ENCODE measurements at places on chromosomes 5 and 9.

DNA sequence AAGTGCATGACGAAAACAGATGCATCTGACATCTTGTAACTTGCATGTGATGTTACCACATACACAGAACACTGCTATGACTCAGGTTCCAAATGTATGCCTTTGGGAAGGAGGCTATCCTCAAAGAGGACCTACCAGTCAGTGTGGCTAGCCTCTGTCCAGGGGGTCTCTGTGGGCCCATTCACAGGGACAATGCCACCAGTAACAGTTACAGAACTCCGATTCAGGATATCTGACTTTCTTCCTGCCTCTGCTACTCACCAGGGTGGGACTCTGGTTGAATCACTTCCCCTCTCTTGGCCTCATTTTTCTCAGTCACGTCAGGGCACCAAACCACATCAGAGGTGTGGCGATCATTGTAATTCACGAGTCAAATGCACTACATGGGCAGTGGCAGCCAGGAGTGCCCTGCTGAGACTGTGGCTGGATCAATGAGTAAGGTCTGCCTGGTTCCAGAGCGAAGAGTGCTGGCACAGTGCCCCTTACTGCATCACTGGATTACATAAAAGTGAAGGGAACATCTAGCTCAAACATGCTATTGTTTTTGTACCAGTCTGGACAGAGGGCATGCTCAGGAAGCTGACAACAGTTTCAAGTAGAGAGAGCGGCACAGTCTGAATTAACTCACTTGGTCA is 13.2 kb downstream of the ATOX1 start:
- peak; percentile 81 for DNase-seq

DNA sequence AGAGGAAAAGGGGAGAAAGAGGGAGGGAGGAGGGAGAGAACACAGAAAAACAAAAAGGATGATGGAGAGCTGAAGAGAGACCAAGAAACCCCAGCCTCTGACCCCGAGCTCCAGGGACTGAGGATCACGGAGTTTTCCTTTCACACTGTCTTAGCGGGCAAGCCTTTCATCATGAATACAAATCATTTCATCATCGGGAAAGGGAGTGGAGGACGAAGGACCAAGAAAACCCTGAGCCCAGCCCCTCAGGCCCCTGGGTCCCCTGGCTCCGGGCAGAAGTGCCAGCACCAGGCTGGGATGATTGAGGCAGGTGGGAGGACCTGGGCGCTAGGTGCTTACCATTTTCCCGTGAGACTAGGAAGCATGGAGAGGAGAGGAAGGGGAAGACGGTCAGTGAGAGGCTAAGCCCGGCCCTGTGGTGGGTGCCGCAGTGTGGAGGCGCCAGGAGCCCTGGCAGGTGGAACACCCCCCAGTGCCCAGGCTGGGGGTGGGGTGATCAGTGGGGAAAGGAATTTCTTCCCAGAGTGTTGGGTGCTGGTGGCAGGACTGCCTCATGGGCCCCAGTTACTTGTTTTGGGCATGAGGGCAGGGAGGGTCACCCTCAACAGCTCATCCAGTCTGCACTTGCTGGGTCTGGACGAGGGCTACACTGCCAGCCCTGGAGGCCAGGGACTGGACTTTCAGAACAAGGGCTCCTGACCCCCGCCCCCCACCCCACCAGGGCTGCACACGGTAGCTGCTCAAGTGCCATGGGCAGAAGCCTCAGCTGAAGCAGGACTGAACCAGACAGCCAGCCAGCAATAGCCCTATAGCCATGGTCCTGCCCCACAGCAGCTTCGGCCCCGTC is 49.0 kb upstream of the SARDH start:
- DNase-seq = no peak

DNA sequence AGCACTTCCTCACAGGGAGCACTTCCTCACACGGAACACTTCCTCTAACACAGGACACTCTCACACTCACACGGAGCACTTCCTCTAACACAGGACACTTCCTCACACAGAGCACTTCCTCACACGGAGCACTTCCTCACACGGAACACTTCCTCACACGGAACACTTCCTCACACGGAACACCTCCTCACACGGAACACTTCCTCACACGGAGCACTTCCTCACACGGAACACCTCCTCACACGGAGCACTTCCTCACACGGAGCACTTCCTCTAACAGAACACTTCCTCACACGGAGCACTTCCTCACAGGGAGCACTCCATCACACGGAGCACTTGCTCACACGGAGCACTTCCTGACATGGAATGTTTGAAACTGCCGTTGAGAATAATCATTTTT is 13.4 kb downstream of the POMT1 start:
- DNase-seq = no peak

- peak; percentile 70 for DNase-seq
Observed at GRCh38 chr5:153520952-153521351, 30.5 kb downstream of the GRIA1 start.

GRCh38 chr5:129124608-129125007 is 30.1 kb downstream of the ISOC1 start:
- no peak for DNase-seq

GRCh38 chr9:91953718-91954117 is 3.7 kb upstream of the ROR2 start:
- DNase-seq = no peak

GRCh38 chr5:15683332-15683731 is 183.4 kb downstream of the FBXL7 start:
- peak; percentile 26 for DNase-seq

GRCh38 chr5:112604732-112605630 is 132.7 kb upstream of the APC start:
- peak; percentile 11 for DNase-seq

DNA sequence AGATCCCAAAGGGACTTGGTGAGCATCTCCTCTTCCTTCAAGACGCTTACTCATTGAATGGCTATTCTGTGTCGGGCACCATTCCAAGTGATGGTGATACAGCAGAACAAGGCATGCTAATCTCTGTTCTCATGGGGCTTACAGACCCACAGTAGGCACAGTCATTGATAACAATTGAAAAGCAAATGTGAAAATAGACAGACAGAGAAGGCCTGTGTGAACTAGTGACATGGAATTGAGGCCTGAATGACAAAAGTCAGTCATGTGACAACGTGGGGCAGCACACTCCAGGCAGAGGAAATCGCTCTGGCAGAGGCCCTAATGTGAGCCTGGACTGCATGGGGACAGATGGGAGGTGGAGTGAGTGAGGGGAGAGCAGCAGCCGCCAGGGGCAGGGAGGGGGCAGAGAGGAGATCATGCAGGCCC is 70.7 kb upstream of the CPLX2 start:
- DNase-seq = peak; percentile 10

DNA sequence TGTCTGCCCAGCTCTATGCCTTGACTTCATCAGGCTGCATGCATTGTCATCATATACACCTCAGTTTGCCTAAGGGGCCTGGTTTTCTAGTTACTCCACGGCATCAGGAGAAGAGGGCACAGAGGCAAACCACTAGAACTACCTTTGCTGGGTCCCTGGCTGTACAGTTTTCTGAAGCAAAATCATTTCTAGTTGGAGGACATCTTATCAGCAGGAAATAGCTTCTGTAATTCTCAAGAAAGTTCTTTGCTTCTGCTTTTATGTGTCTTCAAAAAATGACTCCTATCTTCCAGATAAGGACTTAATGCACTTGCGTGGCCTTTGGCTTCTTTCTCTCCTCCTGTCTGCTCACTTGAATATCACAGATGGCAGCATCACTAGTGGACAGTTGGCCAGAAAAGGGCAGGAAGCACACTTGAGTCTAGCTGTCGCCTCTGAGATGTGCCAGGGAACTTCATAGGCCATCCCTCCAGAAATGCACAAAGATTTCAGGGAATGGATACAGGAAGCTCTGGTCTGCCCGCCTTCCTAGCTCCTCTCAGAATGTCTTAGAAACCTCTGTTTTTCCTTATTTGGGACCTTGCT is 22.4 kb upstream of the LTC4S start:
- DNase-seq = no peak

DNA sequence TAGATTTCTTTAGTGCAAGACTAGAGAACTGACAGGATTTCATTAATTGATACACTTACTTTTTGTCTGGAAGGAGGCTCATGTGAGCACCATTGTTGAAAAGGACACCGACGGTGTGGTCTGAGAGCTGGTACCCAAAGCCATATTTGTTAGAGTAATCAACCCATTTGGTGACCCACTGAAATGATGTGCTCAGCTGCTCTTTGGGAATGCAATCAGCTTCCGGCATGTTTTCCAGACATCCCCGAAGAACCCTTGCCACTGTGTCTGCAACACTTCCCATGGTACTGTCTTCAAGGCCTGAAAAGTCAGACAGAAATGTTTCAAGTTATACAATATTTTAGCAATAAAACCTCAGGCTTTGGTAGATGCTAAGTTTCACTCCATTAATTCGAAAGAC is 4.4 kb downstream of the PLK2 start:
- DNase-seq = no peak

GRCh38 chr5:149409268-149409948 is 30.3 kb upstream of the IL17B start:
- DNase-seq = peak; percentile 65

GRCh38 chr5:172059661-172060100 is 53.2 kb upstream of the FBXW11 start:
- DNase-seq = no peak

DNA sequence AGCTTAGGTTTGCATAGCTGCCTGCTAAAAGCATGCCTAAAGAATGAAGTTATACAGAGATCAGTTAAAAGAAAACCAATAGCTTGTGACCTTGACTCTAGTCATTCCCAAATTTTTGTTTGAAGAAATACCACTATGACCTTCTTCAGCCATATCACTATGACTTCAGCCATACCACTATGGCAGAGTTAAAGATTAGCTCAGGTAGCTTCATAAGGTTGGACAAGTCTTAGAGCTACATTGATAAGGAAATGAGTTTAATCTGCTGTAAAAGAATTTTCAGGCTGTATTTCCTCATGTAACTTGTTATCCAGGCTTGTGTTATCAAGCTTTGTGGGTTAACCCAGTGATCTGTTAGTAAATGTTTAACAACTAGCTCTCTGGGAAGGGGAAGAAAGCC is 30.7 kb downstream of the C6 start:
- DNase-seq = no peak

DNA sequence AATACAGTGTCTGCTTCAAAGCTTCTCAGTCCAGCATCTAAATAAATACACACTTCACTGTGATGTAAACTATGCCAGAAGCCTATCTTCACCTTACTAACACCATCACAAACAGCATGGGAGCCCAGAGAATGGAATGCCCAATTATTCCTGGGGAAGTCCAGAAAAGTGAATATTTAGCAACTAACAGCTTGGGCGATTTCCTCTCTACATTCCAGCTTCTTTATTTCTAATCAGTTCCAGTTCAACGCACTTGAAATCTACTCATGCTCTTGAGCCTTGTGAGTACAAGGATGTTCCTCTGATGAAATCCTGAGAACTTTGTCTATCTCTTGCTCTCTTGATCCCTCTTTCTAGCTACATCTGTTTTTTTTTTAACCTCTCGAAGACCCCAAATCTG is 100.4 kb upstream of the C9orf72 start:
- no peak for DNase-seq

- DNase-seq = peak; percentile 28
Observed at GRCh38 chr5:145830594-145830993, 4.5 kb downstream of the PRELID2 start.

GRCh38 chr9:19995619-19996018 is 206.8 kb upstream of the SLC24A2 start:
- no peak for DNase-seq

DNA sequence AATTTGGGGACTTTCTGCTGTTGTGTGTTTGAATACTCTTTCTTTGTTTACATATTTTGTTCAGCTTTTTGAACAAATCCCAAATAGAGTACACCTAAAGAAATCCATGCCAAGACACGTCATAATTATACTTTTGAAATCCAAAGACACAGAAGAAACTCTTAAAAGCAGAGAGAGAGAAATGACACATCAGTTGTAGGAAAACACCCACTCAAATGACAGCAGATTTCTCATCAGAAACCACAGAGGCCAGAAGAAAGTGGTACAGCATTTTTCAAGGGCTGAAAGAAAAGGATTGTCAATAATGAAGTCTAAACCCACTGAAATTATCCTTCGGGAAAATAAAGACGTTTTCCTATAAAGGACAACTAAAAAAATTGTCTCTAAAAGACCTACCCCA is 378.6 kb downstream of the GADD45G start:
- no peak for DNase-seq

DNA sequence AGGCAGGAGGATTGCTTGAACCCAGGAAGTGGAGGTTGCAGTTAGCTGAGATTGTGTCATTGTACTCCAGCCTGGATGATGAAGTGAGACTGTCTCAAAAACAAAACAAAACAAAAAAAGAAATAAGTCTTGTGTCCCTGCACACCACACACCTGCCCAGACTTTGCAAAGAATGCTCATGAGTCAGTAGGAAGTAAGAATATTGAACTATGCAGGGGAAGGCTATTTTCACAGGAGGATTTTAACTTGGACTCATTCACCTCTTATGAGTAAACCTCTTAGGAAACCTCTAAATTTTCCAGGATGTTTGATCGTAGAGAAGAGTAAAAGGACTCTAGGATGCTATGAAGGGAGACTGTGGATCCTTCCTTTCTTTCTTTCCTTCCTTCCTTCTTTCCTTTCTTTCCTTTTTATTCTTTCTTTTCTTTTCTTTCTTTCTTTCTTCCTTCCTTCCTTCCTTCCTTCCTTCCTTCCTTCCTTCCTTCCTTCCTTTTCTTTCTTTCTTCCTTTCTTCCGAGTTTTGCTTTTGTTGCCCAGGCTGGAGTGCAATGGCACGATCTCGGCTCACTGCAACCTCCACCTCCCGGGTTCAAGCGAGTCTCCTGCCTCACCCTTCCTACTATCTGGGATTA is 96.7 kb upstream of the CLINT1 start:
- DNase-seq = no peak

GRCh38 chr9:19431361-19432171 is 22.8 kb downstream of the ACER2 start:
- DNase-seq = peak; percentile 29

DNA sequence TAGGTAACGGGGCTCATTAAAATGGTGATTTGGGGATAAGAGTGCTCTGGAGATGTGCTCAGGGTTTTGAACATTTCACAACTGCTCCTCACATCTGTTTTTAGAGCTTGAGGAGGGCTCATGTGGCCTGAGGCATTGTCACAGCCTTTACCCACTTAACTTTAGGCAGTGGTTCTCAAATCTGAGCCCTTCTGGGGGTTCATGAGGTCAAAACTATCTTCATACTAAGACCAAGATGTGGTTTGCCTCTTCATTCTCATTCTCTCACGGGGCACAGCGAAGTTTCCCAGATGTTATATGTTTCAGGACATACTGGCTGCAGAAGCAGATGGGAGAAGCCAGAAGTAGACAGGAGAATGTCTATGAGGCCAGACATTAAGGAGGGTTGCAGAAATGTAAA is 38.4 kb downstream of the STXBP1 start:
- no peak for DNase-seq

- no peak for DNase-seq
Observed at GRCh38 chr9:268616-269015, 54.0 kb downstream of the DOCK8 start.

DNA sequence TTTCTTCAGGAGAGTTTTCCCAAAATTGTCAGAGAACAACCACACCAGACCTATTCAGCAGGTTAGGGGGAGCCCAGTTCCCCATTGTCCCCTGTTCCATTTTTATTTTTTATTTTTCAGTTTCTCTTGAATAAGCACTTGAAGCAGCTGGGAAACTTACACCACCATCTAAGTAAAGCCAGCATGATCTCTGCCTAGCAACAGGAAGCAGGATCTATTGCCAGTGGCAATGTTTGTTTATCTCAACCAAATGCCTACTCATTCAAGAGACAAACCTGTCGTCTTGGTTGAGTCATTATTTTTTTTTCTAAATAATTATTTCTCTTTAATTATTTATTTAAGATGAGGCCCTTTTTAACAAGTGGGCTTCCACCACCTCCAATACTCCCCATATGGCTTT is 379.3 kb downstream of the PLK2 start:
- DNase-seq = peak; percentile 51
